T-helper 2 cell treated with Interferon-gamma antibody and Interleukin-4, amounts not matched to agents 5 μg/mL and 100 μg/mL, for 36 hours (primary cell): ENCODE measurements at places on chromosomes 5 and 9.

DNA sequence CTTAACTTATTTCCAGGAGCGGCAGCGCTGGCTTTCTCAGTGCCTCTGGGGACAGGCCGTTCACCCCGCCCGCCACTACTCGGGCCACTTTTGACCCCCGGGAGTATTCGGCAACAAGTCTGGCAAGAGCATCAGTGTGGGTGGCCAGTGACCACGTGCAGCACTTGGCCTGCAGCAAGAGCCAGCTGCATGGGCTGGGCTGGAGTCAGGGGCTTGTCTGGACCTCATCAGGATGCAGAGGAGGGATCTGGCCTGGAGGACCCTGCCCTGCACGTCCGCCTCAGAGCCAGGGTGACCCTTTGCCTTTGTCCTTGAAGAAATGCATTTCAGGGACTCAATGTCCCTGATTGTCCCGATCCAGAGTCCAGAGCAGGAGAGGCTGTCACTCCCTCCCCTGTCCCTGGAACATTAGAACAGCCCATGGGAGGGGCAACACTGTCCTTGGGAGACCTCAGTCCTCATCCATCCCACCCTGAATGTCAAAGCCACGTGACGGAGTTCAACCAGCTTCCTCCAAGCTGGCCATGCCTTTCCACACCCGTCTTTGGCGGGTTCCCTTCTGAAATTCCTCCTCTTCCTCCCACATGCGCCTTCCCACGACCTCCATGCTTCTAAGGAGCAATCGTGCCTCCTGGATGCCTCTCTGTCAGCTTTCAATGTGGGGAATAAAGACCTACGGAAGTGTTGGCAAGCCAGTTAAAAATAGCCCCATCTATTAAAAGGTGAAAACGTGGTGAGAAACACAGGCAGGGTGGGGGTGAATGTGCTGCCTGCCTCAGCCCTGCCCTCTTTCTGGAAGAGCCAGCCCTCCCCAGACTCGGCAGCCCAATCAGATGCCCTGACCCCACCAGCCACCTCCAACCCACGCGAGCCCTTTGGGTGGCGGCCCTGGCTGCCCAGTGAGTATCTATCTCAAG is 99.0 kb downstream of the OLFM1 start:
- no peak for DNase-seq

GRCh38 chr9:89353989-89354388 is 35.7 kb downstream of the SECISBP2 start:
- no peak for DNase-seq

DNA sequence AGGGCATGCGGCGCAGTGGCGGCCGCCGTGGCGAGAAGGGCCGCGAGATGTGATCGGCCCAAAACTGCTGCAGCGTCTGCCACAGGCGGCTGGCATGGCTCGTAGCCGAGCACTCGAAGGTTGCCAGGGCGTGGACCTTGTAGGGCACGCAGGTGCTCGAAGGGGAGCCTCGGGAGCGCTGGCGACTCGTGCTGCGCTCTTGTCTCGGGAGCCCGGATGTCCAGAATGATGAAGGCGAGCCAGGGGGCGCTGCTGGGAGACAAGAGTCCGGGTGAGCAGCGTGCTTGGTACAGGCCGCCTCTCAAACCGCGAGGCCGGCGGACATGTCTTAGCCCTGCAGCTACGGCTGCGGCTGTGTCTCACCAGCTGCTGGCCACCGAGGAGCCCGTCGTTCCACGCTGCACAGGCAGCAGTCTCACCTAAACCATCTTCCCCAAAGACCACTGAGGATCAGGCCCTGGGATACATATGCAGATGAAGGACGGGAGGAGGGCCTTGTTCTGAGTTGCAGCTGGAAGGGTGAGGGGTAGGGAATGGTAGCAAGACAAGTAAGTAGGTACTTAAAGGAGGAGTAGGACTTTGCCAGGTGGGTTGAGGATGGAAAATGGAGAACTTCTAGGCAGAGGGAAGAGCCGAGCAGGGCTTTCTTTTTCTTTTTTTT is 1.7 kb downstream of the CBY3 start:
- peak; percentile 76 for DNase-seq

DNA sequence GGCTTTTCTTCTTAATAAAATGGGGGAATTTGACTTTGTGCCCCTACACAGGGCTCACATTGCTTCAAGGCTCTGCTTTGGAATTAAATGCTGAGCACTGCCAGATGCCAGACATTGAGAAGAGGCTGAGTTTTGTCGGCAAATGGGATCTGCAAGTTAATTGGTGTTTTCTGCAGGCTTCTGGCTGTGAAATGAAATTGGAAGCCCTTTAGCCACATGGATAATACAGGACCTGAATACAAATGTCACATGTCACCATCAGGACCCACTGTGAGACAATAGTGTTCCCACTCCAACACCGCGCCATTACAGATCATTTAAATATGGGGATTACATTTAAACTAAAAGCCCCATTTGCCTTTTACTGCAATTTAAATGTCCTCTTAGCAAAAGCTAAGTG is 164.4 kb downstream of the ZSWIM6 start:
- DNase-seq = no peak

GRCh38 chr5:160287378-160288051 is 24.8 kb downstream of the CCNJL start:
- no peak for DNase-seq

GRCh38 chr9:125850763-125851162 is 103.6 kb downstream of the PBX3 start:
- DNase-seq = no peak

- peak; percentile 69 for DNase-seq
Observed at GRCh38 chr9:126705767-126706697, 92.3 kb downstream of the LMX1B start.

DNA sequence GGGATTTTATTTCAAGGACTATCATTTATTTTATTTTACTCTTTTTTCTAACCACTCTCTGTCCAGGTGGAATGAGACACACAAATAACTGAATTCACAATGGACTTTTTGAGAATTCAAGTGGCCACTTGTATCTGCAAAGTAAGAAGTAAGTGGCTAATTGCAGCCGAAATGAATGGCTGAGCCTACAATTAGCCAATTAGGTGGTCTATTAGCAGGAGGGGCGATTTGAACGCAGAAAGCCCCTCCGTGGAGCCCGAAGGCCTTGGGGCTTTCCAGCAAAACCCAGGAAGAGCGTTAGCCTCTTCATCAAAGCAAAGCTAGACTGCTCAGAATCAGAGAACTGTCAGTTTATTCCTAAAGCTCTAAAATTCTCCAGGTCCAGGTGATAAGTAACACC is 176.9 kb downstream of the EBF1 start:
- DNase-seq = no peak

DNA sequence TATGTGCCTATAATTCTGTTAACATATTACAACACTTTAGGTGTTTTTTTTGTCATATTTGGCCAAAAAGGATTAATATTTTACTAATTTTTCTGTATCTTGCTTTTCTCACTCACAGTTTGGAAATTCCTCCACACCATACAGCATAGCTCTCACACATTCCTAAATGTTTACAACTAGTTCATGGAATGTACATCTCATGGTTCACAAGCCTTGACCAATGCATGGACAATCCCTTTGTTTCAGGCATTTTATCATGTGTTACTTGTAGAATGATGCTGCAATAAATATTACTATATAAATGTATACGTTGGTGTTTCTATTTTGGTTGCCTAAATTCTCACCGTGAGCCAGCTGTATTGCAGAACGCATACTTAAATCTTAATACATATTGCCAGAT is 80.5 kb upstream of the SPATA31C2 start:
- no peak for DNase-seq

DNA sequence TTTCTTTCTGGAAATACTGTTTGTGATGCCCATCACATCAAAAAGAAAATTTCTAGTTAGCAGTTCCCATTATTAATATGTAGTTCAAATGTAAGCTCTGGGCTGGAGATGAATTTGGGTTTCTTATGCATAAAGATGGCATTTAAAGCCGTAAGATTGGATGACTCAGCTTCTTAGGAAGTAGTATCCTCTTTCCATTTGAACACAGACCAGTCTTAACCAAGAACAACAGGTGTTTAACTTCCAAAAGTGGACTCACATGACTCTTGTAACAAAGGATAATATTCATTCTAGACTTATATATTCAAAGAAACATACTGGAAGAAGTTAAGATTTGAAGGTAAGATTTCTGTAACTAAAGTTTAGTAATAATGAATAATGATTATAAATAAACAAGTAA is 330.5 kb downstream of the TLR4 start:
- no peak for DNase-seq

GRCh38 chr5:178473854-178474253 is 116.3 kb downstream of the COL23A1 start:
- DNase-seq = no peak

- DNase-seq = no peak
Observed at GRCh38 chr9:84850830-84851392, 181.4 kb downstream of the NTRK2 start.

- no peak for DNase-seq
Observed at GRCh38 chr5:93300945-93301344, 280.1 kb downstream of the NR2F1-AS1 start.

DNA sequence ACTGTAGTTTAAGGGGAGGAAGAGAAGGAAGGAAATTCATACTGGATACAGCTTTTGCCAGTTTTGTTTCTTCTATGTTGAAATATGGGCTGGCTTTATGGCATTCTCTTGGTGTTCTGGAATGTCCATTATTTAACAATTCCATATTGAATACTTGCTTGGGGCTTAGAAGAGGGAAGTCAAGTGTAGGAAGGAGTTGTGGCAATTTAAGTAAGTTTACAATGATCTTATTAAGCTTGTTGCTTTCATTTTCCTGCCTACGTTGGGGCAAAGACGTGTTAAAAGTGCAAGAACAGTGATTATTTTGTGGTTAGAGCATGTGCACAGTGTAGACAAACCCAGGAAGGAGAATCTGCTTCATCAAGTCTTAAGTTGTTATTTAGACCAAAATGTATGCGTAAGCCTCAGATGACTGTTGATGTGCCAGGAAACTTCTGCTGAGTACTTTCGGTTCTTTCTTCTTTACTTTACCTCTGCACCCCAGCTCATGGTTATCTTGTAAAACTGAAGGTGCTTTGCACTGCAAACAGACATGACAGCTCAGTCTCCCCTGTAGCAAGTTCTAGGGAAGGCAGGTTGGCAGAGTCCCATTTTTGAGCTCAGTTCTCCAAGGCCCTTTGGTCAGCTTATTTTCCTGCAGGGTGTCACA is 75.8 kb downstream of the F2RL2 start:
- DNase-seq = peak; percentile 65

GRCh38 chr9:126620478-126620877 is 6.8 kb downstream of the LMX1B start:
- no peak for DNase-seq

- no peak for DNase-seq
Observed at GRCh38 chr9:95177617-95178016, 139.9 kb downstream of the FANCC start.

GRCh38 chr5:122870219-122870856 is 24.9 kb downstream of the SNX24 start:
- DNase-seq = no peak

- DNase-seq = no peak
Observed at GRCh38 chr5:141196363-141196762, 3.1 kb upstream of the PCDHB11 start.

DNA sequence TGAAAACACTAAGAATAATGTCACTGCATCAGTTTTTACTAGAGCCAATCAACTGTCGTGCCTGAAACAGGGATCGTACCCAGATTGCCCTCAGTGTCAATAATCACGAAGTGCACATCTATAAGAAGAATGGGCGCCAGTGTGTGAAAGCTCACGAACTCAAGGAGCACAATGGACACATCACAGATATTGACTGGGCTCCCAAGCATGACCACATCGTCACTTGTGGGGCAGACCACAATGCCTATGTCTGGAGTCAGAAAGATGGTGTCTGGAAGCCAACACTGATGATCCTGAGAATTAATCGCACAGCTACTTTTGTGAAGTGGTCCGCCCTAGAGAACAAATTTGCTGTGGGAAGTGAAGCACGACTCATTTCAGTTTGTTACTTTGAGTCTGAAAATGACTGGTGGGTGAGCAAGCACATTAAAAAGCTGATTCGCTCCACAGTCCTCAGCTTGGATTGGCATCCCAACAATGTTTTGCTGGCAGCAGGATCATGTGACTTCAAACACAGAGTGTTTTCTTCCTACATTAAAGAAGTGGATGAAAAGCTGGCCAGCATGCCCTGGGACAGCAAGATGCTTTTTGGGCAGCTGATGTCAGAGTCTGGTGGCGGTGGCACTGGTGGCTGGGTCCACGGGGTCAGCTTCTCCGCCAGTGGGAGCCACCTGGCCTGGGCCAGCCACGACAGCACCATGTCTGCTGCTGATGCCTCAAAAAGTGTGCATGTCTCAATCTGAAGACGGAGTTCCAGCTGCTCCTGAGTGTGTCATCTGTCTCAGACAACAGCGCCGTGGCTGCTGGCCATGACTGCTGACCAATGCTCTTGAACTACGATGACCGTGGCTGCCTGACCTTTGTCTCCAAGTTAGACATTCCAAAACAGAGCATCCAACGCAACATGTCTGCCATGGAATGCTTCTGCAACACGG is 32.2 kb downstream of the NSA2 start:
- DNase-seq = no peak

DNA sequence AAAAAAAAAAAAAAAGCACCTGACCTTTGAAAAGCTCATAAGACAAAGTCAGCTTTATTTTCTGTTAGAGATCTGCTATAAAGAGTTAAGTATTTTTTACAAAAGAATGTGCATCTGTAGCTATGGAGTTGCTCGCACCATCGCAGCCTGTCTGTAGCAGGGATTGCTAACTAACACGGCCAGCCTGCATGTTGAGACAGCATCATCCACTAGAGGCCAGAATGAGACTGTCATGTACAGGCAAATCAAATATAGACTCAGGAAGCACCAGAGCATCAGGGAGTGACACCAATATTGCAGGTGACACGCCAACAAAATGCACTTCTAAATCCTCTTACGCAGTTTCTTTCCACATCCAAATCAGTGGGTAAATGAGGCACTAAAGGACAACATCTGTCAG is 136.3 kb upstream of the RASEF start:
- no peak for DNase-seq

DNA sequence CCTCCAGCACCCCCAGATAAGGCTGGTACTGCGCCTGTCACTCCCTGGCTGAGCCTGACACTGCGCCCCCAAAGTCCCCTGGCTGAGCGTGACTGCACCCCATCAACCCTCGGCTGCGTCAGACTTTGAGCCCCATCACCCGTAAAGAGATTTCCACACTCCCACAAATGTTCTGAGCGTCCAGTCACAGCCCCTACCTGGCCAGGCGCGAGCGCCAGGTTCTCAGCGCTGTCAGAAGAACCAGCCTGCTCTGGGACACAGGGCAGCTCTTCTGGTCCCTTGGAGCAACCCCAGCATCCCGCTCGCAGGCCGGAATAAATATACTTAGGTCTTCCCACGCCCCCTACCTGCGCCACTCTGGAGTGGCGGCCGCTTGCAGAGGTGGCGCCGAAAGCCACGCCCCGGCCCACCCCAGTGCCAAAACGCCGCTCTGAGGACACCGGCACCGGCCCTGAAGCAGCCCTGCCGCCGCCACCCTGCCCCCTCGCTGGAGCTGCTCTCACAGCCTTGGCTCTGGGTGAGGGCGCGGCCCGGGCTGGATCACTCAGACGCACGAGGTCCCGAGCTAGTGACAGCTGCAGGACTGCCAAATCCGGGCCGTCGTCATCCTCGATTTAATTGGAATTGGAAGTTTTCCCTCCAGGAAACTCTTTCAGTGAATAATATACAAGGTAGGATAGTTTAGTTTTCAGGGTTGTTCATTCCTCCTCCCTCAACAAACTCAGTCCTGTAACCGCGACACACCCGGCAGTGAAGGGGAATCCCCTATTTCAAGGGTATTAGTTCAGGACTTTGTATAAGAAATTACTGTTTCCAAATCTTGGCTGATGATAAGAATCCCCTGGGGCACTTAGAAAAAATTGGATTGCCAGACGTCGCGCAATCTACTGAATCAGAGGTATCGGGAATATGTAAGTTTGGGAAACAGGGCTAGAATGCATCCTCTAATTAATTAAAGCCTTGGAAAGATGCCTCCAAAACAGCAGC is 1.2 kb upstream of the CEMIP2 start:
- peak; percentile 65 for DNase-seq
